Cerebellum (tissue), 4 donors: ENCODE measurements at places on chromosomes 2 and 18.

DNA sequence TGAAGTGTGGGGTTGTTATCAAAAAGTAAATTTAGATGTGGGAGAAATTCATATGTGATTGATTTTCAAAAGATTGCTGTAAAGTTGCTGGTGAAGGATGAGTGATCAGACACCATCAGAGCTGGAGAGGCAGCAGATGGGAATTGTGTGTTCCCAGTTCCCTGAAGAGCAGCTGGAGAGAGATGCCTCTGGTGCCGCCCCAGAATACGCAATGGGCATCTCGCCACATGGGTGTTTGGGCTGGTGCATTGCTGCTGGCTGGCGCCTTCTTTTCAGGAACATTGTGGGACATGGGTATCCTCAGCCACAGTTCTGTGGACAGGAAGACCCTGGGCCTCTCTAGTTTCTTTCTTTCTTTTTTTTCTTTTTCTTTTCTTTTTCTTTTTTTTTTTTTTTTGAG lies 11.9 kb downstream of the ATG4B start:
- no peak for DNase-seq

DNA sequence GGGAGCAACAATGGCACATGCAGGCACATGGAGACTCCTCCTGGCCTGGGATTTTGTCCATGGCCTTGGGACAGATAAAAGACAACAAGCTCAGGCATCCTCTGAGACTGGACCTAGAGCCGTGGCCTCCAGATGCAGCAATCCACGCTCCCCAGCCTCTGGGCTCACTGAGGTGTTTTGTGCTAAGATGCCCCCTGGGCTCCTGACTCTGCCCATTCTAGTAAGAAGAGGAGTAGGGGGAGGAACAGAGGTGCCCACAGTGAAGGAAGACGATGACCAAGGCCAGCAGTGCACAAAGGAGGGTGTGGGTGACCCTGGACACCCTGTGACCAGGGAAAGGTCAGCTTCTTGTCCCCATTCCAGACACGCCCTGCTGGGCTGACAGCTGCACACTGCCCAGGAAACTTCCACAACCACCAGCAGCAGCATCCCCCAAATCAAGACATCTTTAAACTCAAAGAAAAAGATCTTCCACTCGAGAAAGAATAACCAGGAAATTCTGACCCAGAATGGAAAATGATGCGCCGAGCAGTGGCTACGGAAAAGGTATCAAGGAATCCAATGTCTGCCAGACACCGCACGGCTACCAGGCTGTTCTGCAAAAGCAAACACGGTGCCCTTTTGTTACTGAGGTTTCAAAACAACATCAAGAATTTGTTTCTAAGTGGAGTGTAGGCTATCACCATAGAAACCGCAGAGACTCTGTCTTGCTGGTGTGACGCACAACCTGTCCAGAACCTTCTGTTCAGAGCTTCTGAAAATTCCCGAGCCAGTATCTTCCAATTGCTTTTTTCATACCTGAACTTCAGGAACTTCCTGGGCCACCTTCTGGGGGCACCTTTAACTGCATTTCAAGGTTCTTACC lies 65.5 kb downstream of the ZNF516 start:
- no peak for DNase-seq

DNA sequence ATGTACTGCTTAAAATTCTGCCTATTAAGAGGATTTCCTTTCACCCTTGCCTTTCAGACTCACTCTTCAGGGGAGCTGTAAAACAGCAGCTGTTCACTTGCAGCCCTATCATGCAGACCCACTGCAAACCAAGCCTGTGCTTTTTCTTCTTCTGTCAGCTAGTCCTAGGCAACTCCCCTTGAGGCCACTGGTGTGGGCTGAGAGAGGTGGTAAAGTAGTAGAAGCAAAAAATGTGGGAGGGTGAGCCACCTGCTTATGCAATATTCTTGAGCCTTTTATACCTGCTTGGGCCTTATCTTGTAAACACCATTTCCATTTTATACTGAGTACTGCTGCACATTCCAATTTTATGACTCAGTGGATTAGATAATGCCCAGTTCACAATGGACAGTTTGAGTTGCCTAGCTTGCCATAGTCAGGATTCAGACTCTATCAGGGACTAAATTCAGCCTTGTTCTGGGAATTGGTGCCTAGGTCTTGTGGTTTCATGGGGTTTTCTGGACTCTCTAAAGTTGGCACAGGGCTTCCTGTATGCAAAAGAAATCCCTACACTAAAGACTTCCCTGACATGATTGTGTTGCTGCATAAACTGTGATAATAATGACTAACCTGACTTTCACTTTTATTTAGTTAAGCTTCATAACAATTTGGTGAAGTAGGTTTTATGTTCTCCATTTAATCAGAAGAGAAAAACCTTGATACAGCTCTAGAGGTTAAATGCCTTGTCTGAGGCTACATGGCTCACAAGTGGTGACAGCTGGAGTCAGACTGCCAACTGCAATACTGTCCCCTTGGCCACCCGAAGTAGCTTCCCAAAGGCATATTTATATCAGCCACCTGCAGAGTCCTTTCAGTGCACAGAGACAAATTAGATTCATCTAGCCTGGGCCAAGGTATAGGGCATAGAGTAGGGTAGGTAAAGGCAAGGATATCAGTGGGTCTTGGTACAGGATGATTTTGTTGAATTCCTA lies 47.4 kb upstream of the KDM3A start:
- no peak for DNase-seq

DNA sequence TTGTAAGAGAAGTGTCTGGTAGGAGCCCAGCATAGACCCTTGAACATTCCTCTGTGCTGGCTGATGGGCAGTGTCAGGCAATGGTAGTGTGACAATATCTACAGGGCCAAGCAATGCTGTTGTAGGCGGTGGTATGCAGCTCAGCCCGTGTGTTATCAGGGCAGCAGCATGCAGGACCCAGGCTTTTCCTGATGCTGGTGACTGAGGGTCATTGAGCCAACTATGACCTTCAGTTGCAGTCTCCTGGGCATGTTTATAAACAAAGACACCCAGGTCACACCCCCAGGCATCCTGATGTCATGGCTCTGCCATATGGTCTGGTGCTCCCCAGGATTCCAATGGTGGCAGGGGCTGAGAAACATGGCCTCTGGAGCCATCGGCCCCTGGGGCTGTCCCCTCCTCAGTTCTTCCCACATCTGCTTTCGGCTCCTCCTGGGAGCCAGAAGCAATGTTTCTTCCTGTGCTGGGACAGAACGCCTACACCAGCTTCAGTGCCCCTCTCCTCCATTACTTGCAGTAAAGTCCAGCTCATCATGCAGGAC lies 518.0 kb upstream of the HS6ST1 start:
- no peak for DNase-seq

- DNase-seq, result no peak
Measured at GRCh38 chr2:220077488-220077887, 450.1 kb downstream of the SLC4A3 start.

DNA sequence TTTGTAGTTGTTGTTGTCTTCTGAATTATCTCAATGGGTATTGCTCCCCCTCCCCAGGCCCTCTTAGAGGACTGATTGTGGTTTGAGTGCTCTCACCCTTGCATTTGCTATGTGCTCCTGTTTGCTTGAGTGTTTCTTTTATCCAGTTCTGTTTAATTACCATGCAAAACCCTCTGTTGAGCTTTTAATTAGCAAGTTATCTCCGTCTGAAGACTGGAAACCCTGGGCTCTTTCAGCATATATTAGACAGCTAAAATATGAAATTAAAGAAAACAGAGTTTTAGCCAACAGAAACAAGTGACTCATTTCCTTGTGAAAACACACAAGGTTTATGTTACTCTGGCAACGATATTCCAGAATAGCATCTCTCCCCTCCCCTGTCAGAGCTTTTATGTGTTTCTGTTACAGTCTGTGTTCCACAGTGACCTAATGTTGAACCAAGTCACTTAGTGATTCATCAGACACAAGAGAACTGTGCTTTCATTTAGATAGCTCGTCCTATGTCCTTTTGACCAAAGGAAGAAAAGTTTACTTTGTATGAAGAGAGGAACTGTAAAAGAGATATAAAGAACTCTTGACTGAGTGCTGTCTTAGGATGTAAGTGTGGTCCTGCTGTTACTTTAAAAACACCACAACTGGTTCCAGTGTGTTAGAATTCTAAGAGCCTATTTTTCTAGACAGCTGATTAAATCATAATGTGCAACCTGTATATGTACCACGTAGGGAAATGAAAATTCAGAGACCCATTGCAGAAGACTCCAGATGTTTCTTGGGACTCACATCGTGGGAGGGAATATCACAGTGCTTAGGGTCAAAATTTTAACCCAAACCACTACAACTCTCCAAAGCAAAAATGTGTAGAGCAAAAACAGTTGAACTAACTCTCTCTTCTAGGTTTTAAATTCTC lies 172.8 kb upstream of the RBMS1 start:
- no peak for DNase-seq

DNA sequence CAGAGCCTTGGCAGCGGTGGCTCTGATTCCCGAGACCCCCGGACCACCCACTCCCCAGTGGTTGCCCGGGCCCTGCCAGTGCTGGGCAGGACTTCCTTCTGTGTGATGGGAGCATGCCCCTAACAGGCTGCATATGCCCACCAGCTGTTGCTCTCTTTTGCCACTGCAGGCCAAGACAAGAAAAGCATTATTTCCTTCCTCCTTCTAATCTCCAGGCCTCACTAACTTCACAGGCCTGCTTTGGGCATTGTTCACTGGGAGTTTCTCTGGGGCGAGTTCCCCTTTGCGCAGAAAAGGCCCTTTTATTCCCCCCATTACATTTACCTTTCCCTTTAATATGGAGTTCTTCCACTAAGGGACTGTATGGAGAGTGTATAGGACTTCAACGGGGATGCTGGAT lies 249.1 kb upstream of the SIX2 start:
- DNase-seq, result no peak

- no peak for DNase-seq
Measured at GRCh38 chr2:32264422-32265105, at the start of gene NLRC4. TSS of gene NLRC4 (minus strand) at chr2:32264886. CDS start at chr2:32256775, 8,111 bp downstream.

DNA sequence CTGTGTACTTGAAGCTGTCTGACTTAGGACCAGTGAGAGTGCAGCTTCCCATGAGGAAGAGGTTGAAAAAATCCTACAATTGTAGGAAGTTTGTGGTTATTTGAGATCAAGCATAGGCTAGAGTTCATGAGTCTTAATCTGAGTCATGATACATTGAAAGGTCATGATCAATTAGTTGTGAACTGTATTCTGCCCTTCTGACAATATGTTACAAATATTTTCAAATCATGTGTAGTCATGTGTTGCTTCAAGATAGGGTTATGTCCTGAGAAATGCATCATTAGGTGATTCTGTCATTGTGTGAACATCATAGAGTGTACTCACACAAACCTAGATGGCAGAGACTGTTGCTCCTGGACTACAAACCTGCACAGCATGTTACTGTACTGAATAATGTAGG lies 68.4 kb upstream of the MFF start:
- no peak for DNase-seq

GRCh38 chr2:86078774-86079545 lies 26.7 kb downstream of the POLR1A start:
- peak; percentile 68 for DNase-seq
